Activated CD8-positive, alpha-beta memory T cell treated with anti-CD3 and anti-CD28 coated beads, Interleukin-2, amount 50 U/mL, for 4 hours (primary cell): ENCODE measurements at places on chromosomes 5 and 9.
A peak's percentile ranks its signal among the peaks of the same experiment; 100 is the strongest.

DNA sequence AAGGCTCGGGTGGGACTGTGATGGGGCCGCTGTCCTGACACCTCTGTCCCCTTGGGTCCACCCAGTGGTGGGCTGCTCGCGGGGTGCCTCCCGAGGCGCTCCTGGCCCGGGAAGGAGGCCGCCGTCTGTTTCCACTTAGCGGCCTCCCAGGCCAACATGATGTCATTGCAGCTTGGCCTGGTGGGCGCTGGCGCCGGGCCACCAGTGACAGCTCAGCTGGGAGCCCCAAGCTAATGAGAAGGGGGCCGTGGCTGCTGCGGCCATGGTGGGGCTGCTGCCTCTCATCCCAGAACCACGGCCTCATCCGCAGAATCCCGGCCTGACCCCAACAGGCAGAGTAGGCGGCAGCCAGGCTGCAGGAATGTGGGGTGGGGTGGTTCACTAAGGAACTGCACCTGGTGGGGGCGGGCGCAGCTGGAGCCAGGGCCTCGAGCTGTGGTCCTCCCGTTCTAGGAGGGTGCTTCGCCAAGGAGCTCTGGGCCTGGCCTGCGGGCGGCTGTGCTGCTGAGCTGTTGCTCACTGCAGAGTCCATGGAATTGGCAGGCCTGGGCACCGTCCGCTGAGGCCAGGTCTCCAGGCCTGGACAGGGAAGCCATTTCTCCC is 123.5 kb upstream of the COL5A1 start:
- no peak for DNase-seq

DNA sequence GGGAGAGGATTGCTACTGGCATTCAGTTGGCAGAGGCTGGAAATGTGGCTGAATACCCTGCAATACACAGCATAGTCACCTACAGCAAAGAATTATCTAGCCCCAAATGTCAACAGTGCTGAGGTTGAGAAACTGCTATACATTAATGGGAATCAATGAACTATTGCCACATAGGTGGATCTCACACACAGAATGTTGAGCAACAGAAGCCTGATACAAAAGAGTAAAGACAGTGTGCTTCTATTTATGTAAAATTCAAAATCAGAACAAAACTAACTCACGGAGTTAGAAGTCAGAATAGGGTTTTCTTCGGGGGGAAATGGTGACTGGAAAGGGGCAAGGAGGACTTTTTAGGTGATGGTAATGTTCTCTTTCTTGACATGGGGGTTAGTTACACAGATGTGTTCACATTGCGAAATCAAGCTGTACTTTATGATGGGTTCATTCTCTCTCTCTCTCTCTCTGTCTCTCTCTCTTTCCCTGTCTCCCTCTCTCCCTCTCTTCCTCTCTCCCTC is 45.7 kb upstream of the PANK3 start:
- DNase-seq, result no peak

DNA sequence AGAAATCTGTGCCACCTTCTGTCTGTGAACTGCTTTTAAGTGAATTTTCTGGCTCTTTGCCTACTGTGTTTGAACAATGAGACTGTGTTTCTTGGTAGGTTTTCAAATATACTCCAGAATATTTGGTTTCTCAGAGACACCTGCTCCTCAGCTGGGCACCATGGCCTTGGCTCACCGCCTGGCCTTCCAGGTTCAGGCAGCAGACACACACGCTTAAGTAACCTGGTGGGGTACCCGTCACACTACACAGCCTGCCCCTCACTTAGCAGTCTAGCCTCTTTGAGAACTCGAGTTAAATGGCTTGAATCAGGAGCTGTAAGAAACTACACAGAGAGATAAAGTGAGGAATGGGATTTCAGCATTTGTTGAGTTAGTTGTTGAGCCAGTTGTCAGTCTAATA is 530.5 kb downstream of the MTRR start:
- no peak for DNase-seq

- DNase-seq, result peak; percentile 32
Measured at GRCh38 chr5:141878186-141878710, at the start of gene PCDH1. Gene PCDH1, minus strand, starts transcription at chr5:141878410. Its CDS starts 148 bp downstream, at chr5:141878262.

DNA sequence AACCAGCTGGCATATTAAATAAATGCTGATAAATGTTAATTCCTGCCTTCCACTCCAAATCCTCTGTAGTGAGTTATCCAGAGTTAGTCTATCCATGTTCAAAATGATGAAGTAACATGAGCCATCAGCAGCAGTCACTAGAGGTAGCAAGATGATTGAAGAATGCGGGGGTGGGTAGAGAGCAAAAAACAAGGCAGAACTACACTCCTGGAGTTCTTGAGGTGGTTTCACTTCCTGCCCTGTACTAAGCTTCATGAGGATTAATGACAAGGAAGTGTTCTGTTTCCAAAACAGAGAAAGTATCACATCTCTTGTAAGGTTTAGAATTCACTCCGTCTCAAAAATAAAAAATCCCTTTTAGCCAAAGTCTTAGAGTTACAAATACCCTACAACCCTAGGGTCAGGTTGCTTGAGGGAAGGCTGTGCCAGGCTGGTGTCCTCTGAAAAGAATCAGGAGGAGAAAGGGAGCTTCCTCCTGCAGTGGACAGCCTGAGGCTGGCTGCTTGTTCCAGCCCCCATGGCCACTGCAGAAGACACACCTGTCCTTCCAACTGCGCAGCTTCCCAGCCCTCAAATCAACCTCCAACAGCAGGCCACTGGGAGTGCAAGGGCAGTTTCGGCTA is 180.2 kb downstream of the DENND1A start:
- DNase-seq, result no peak

DNA sequence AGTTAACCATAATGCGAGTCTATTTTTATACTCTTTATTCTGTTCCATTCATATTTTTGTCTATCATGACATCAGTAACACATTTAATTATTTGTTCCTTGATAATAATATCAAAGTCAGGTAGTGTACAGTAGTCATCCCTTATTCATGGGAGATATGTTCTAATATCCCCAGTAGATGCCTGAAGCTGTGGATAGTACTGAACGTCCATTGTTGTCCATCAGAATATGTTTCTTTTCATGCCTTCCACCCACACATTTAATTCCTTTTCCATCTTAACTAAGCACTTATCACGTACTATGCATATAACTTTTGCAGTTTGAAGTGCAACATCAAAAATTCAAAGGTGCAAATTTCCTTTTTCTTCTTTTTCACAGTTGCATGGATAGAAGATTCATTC is 53.6 kb downstream of the FER start:
- no peak for DNase-seq

GRCh38 chr5:32506799-32507198 is 62.3 kb upstream of the ZFR start:
- no peak for DNase-seq

DNA sequence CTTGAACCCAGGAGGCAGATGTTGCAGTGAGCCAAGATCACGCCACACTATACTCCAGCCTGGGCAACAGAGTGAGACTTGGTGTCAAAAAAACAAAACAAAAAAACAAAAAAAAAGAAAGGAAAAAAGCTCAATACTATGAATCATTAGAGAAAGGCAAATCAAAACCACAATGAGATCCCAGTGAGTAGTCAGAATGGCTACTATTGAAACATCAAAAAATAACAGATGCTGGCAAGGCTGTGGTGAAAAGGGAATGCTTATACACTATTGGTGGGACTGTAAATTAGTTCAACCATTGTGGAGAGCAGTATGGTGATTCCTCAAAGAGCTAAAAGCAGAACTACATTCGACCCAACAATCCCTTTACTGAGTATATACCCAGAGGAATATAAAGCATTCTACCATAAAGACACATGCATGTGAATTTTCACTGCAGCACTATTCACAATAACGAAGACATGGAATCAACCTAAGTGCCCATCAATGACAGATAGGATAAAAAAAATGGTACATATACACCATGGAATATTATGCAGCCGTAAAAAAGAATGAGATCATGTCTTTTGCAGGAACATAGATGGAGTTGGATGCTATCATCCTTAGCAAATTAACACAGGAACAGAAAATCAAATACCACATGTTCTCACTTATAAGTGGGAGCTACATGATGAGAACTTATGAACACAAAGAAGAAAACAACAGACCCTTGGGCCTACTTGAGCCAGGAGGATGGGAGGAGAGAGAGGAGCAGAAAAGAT is 81.9 kb upstream of the ARRDC3 start:
- DNase-seq, result no peak

GRCh38 chr9:68426755-68427154 is 70.3 kb downstream of the PGM5 start:
- no peak for DNase-seq
